ENCODE measurements at places on chromosomes 11 and 22. TPM values are rescaled to one million over a fixed set of nuclear protein-coding genes. Genes with fewer than 3 reads are reported as not detected.

Gene BCO2
- total RNA-seq, result 3.6 TPM

Gene PCNX3
- 34.8 TPM for total RNA-seq

Gene GLB1L3
- total RNA-seq, result 19.3 TPM

Gene C11orf65
- total RNA-seq, result 0.66 TPM

Gene BDNF
- not detected for total RNA-seq

Gene PRAME
- total RNA-seq, result 0.23 TPM

Gene NRXN2
- total RNA-seq, result 1.3 TPM

Gene GAS2
- total RNA-seq, result 3.2 TPM

Gene KRTAP5-2
- total RNA-seq, result not detected

Gene CALCA
- not detected for total RNA-seq
